ENCODE measurements at places on chromosomes 3 and 15.

- DNase-seq: no peak
Measured at GRCh38 chr3:127061641-127062040, 78.7 kb downstream of the PLXNA1 start.

DNA sequence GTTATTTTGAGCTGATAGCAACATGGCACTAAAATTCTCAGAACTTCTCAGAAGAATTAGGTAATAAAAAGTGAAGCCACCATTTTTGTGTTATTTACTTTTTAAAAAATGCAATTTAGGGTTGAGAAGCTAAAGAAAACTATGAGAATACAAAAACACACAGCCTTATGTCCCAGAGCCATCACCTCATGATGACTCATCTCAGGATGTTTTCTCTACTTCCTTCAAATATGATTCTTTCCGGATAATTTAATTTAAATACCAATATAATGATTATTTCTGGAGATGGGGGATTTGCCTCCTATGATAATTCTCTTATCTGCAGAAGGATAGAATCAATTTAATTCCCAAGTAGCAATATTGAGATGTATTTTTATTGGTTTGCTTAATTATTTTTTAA, 105.6 kb upstream of the BFSP2 start:
- no peak for DNase-seq

DNA sequence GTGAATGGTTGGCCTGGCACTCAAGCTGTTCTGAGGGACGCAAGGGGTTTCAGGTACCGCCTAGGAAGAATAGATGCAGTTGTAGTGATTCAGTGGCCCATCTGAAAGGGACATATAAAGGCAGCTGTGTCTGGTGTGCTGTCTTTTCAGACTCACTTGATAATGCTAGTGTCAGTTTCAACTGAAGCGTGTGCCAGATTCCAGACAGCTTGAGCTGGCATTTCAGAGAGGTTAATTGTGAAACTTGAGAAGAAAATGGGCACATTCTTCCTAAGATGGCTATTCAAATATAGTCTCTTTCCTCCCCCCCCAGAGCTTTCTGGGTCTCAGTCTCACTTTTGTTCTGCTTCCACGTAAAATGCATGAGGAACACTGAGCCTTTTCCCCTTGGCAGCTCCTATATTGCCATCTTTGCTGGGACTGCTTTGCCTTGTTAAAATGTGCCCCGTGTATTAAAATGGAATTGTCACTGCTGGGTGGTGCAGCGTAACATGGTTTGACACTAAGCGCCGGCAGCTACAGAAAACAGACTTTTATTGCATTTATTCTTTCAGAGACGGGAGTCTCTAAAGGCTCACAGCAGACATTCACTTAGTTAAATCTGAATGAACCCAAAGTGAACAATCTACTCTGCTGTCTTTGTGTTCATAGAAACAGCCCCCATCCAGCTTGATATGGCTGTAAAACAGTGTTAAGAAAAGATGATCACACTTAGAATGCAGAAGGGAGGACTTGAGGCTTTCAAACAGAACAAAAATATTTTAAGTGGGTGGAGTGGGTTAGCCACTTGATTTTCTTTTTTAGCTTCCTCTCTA, 478.7 kb downstream of the RBMS3 start:
- DNase-seq: no peak

GRCh38 chr15:25862472-25863110, 536 bp downstream of the ATP10A start:
- no peak for DNase-seq

- DNase-seq: peak; percentile 95
Measured at GRCh38 chr15:68609629-68610028, 30.8 kb downstream of the CORO2B start.

DNA sequence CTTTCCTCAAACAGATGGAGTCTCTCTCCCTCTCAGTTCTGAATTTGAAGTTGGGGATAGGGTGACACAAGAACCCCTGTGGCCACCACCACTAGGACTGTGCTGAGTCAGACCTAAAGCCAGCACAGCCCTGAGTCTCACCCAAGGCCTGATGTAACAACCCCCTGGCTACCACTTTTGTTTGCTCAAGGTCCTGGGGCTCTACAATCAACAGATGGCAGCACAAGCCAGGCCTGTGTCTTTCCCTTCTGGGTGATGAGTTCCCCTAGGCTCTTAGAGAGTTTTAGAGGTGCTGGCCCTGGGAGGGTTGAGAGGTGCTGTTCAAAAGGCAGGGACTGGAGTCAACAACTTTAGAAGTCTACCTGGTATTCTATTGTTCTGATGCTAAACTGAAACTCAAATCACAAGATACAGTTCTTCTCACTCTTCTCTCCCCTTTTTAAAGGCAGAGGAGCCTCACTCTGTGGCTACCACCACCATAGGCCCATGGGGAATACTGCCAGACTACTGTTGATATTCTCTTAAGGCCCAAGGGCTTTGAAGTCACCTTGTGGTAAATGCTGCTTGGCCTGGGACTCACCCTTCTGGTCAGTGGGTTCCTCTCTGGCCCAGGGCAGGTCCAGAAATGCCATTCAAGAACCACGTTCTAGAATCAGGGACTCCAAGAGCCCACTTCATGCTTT, 6.5 kb downstream of the OR5K4 start:
- DNase-seq: no peak

- no peak for DNase-seq
Measured at GRCh38 chr3:96776818-96777217, 37.6 kb upstream of the EPHA6 start.

DNA sequence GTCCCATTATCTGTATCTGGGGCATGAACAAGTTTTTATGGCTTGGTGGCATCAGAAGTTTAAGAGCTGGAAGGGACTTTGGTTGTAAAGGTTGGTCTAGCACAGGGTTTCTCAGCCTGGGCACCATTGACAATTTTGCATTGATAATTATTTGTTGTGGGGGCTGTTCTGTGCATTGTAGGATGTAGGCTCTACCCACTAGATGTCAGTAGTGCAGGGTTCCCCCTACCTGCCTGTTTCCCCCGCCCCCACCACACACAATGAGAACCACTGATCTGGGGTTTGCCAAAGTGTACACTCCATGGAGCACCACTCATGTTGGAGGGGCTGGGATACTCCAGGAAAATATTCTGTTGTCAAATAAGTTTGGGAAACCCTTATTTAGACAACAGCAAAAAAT, 42.7 kb downstream of the PLCL2 start:
- no peak for DNase-seq

DNA sequence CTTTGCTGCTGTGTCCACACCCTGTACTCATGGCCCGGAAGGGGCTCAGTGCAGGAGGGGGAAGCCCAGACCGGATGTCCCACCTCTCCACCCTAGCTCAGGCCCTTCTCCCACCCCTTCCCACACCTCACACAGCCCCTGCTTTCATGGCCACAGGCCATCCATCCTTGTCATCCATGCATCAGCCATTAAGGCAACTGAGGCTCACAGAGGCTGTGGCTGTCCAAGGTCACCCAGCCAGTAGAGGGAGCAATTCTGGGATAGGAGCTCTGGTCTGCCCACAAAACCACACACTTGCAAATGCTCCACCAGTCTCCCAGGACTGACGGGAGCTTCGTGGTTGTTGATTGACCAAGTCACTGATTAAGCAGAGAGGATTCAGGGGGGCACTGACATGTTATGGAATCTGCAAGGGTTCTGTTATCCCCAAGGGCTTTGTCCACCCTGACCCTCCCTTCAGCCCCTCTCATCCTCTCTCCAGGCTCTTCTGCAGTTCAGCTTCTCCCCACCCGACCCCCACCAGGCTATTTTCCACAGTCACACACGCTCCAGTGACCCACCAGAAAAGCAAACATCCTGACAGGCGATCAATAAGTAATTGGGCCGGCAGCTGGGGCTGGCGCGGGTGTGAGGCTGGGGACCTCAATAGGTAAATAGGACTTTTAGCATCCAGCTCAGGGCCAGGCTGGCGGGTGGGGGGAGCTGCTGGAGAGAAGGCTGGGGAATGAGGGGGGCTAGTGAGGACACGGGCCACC, 15.1 kb downstream of the LINGO1 start:
- DNase-seq: no peak

- peak; percentile 73 for DNase-seq
Measured at GRCh38 chr15:33031324-33031821, 163.1 kb downstream of the FMN1 start.

DNA sequence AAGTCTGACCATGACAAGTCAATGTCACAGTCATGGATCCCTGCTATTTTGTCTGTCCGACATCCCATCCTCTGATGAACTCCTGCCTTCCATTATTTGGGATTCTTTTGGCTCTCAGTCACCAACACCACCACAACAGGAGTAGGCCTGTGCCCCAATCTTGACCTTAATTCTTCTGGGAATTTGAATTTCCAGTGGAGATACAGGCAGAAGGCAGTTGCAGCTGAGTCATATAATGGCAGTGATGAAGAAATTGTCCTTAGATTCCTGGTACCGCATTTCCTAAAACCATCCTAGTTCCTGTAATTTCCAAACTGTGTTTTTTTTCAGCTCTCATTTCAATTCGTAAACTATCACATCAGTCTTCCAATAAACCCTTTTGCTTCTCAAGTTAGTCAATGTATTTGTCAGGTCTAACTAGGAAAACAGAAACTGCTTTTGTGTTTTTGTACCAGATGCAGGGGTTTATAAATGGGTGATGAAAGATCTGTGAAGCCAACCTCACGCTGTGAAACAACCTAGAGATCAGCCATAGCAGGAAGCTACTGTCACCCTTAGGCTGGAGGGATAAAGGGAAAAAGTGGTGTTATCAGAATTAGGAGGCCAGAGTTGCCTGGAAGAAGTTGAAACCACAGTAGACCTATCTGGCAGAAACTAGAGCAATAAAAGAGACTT, 126.3 kb upstream of the TMEM108 start:
- peak; percentile 22 for DNase-seq

- DNase-seq: no peak
Measured at GRCh38 chr3:14210290-14210688, 31.7 kb downstream of the LSM3 start.

DNA sequence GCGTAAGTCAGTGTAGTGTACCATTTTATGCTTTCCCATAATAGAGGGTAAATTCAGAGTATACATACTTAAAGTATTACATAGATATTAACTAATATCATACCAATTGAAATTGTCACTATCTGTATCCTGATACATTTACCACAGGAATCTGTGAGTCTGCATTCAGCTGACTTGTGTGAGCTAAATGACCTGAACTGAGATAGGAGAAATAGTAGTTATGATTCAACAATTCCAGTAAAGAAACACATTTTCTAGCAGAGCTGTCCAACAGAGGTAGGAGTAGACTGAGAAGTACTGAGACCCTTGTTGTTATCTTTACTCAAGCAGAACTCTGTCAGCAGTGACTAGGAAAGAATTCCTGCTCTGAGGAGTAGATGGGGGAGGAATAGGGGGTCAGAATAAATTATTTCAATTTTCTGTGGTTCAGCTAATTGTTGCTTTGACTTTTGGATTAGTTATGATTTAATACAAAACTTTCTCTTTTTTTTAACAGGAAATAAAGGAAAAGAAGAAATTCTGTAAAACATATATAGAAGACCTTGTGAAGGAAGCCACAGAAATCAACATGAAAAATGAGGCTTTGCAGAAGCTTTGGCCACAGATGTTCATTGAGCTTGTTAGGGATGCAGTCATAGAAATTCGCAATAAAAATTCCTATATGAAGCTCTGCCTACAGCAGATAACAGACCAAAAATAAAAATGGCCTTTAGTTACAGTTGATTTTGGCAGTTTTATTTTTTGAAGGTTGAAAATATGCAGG, 66.2 kb upstream of the THSD4 start:
- peak; percentile 76 for DNase-seq

GRCh38 chr15:99974246-99974645, 241.0 kb upstream of the LYSMD4 start:
- DNase-seq: no peak

DNA sequence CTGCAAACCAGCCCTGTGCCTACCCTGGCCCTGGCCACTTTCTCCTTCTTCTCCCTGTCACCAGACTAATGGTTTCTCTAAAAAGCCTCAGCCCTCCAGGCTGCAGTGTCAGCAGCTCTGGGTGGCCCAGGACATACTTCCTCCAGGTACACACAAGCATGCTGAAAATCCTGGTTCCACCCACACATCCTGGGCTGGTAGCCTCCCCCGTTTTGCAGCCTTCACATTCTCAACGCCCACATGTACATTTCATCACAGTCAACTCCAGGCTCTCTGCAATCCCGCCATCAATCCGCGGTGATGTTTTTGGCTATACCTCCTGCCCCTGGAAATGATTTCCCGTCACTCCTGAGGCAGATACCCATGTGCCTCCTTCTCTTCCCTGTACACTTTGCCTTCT, 59.4 kb downstream of the MAGEF1 start:
- no peak for DNase-seq

DNA sequence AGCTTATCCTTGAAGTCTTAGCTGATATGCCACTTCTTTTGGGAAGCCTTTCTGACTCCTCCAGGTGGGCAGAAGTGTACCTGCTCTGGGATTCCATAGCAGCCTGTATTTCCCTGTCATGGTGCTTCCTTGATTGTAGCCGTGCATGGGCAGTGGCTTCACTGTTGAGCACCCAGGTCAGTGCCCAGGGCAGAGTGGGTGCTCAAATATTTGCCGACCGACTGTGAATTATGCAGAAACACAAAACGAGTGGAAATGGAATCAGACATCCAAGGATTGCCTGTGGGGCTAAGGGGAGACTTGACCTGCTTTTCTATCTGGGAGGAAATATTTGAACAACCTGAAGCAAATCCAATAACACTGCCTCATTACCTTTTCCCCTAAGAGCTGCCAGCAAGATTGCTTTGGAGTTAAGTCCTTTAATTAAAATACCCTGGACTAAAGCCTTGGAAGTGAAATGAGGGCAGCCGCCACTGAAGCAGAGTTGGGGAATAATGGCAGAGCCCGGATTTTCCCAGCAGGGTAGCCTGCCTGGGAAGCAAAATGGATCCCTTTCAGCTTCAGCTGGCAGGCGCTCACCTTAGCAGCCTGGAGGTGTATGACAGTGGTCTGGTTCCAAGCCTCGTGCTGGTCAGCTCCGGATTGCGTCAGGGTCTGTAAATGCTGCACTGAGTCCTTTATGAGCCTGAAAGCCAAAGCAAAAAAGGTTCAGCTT, 14.9 kb downstream of the ACOX2 start:
- DNase-seq: no peak

DNA sequence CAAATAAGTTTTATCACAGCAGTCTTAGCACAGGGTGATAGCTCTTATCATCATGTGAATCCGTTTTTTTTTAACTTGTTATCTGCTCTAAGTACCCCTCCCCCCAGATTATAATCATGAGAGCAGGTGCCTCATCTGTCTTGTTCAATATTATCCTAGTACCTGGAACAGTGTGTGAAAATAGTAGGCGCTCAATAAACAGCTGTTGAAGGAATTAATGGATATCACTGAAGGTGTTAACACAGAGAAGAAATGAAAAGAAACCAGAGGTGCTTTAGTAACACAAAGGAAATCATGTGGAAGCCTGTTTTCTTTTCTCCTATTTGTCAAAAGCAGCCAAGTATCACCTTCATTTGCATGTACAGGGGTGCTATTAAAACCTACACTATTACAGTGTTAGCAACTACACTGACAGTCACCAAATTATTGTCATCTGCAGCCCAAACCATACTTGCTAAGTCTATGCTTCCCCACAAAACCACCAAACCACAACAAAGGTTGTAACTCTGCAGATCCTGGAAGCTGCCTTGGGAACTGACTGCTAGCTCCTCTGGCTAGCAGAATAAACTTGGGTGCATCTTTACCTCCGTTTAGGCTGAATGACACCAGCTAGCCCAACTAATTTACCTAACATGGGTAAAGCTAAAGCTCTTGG, 2.9 kb downstream of the XPC start:
- DNase-seq: no peak

GRCh38 chr3:13851997-13852637, 27.8 kb downstream of the WNT7A start:
- no peak for DNase-seq

- DNase-seq: peak; percentile 93
Measured at GRCh38 chr3:139302084-139302800, 41.6 kb upstream of the MRPS22 start.

GRCh38 chr15:39852250-39852649, 67.8 kb downstream of the GPR176 start:
- peak; percentile 60 for DNase-seq

- DNase-seq: no peak
Measured at GRCh38 chr3:31481697-31482096, 51.0 kb upstream of the STT3B start.

Data from skeletal muscle cell (primary cell).